ENCODE measurements at places on chromosomes 4 and X.

DNA sequence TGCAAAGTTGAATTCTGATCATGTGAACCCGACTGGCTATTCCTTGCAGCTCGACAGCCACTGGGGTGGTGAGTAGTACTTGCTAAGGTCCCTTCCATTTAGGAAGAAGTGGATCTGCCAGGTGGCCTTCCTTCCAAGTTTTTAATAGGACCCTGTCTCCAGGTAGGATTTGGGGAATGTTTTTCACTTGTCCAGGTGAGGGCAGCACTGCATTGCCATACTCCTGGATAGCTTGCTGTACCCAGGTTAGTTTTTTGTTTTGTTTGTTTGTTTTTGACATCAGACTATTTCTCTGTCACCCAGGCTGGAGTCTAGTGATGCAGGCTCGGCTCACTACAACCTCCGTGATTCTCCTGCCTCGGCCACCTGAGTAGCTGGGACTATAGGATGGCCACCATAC lies 29.8 kb downstream of the SAGE1 start:
- H3K27me3 ChIP-seq = no peaks in the 10 kb centered on the region
- H3K4me3 ChIP-seq = no peak overlapping the region
- H3K4me1 ChIP-seq = no peaks in the 10 kb centered on the region
- H3K27ac ChIP-seq = no peak overlapping the region

- peaks cover 7% of the 10 kb centered on the region for H3K4me1 ChIP-seq
- DNase-seq = no peak
- H3K27ac ChIP-seq = peak overlapping the region; percentile 48
- H3K36me3 ChIP-seq = no peaks in the 10 kb centered on the region
- no peak overlapping the region for H3K4me3 ChIP-seq
- no peaks in the 10 kb centered on the region for H3K27me3 ChIP-seq
These were observed 71.2 kb downstream of the SNX25 start for GRCh38 chr4:185280608-185281007.

DNA sequence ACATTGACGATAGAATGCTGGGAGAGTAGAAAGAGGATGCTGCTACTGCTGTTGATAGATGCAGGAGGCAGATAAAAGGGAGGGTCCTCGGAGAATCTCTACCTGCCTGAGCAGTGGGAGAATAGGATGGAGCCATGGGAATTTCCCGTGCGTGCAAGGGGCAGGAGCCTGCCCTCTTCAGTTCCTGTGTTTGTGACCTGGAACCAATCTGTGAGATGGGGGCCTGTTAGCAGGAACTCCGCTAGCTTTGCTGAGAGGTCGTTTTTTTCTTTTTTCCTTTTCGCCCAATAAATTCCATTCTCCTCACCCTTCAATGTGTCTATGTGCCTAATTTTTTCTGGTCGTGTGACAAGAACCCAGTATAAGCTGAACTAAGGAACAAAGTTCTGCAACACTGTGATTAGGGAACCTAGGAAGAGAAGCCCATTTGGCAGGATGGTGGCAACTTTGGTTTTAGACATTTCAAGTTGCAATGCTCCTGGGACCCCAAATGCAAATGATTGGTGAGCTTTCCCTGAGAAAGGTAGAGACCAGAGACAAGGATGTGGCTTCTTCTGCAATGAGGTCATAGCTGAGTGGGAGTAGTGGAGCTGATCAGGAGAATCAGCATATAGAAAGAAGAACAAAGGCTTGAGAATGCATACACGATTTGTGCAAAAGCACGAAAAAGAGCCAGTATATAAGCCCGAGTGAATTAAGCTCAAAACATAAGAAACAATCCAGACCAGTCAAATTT lies 23.9 kb downstream of the SLC39A8 start:
- H3K4me3 ChIP-seq = no peak overlapping the region
- H3K27me3 ChIP-seq = no peaks in the 10 kb centered on the region
- peaks cover 7% of the 10 kb centered on the region for H3K4me1 ChIP-seq
- no peaks in the 10 kb centered on the region for H3K36me3 ChIP-seq
- no peak overlapping the region for H3K27ac ChIP-seq
- DNase-seq = no peak

- H3K4me3 ChIP-seq = no peak overlapping the region
- H3K27me3 ChIP-seq = no peaks in the 10 kb centered on the region
- no peak for DNase-seq
- no peak overlapping the region for H3K27ac ChIP-seq
- no peaks in the 10 kb centered on the region for H3K36me3 ChIP-seq
- H3K4me1 ChIP-seq = no peaks in the 10 kb centered on the region
These were observed 26.4 kb upstream of the LRCH2 start for GRCh38 chrX:115260330-115260729.

GRCh38 chr4:94571715-94572114 lies 120.0 kb downstream of the PDLIM5 start:
- no peaks in the 10 kb centered on the region for H3K4me1 ChIP-seq
- no peaks in the 10 kb centered on the region for H3K27me3 ChIP-seq
- no peak overlapping the region for H3K4me3 ChIP-seq
- H3K27ac ChIP-seq = no peak overlapping the region
- no peak for DNase-seq

DNA sequence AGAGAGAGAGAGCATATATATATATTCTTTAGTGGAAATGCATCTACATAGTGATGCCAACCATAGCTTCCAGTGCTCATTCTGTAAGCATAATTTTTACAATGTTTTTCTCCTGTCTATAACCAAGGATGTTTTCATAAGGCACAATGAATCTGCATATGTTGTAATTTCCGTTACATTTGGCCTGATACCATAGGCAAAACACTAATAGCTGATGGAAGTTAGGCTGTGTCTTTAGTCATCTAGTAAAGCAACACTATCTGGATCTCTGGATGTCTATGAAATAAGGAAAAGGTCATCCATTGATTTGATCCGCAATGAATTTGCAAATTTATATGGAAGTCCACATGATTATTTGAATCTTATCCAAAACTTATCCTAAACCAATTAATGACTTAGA lies 8.1 kb downstream of the PCDH7 start:
- H3K27me3 ChIP-seq = peaks cover 11% of the 10 kb centered on the region
- H3K4me3 ChIP-seq = no peak overlapping the region
- no peaks in the 10 kb centered on the region for H3K36me3 ChIP-seq
- H3K4me1 ChIP-seq = no peaks in the 10 kb centered on the region
- H3K27ac ChIP-seq = no peak overlapping the region

- no peak overlapping the region for H3K4me3 ChIP-seq
- H3K27me3 ChIP-seq = no peaks in the 10 kb centered on the region
- no peak for DNase-seq
These were observed 99.1 kb downstream of the ARHGAP10 start for GRCh38 chr4:147830987-147831386.

All from transverse colon (tissue), 4 donors.